ENCODE measurements at places on chromosomes 3 and 15.

DNA sequence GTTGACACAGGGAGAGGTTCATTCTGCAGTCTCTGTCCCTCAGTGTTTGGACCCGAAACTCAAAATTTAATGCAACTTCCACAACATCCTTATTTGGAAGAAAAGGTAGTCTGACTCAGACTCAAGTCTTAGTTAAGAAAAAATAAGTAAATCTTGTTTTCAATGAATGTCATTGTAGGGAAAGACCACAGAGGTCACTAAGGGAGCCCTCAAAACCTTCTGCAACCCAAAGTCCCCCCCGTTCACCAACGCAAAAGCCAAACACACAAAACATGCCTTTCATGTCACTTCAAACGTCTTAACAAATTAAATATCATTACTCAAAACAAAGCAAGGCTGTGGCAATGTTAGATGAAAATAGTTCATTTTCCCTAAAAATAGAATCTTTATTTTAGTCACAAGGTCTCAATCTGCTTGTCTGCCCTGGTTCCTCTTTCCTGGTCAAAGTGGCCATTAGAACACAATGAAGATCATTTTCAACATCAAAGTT lies 20.9 kb upstream of the SSUH2 start:
- no peak for DNase-seq

DNA sequence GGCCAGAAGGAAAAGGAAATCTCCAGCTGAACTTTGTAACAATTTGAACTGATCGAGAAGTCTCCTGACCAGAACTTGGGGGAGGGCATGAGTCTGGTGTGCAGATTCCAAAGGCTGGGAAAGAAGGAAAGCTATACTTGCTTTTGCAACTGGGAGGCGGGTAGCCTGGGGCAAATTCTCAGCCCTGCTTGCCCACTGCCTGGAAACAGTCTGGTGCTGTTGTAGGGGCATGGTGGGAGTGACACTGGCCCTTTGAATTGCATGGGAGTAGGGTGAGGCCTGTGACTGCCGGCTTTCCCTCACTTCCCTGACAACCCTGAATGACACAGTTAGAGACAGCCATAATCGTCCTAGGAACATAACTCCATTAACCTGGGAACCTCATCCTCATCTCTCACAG lies 114.0 kb upstream of the POU1F1 start:
- DNase-seq = no peak

- DNase-seq = no peak
These were observed 609.3 kb downstream of the IGSF11 start for GRCh38 chr3:118425272-118425837.

DNA sequence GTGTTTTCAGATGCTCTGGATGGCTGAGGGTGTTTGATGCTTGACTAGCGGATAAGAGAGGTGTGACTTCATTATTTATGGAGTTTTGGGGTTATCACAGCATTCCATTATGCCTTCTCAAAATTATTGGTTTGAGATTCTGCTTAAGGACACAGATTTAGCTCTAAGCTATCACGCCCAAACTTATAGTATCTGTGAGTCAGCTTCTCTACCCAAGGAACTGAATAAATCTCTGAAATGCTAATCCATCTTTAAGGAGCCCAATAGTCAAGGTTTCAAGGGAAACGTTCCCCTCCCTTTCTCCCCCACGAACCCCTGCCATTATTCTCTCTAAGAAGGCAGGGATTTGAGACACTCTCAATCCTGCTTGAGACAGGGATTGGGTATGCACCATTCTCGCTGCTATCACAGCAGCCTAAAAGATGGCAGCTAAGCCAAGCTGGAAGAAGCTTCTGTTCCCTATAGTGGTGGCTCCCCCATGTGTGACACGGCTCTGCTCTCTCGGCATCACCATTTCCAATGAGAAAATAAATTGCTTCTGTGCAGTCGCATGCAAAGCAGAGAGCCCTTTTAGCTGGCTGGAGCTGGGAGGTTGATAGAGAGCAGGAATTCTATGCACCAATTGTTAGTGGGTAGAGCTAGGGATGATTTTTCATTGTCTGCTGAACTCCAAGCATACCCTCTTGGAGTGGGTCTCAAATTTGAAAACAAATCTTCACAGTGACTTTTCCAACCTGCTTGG lies 151.1 kb downstream of the IL20RB start:
- DNase-seq = no peak

DNA sequence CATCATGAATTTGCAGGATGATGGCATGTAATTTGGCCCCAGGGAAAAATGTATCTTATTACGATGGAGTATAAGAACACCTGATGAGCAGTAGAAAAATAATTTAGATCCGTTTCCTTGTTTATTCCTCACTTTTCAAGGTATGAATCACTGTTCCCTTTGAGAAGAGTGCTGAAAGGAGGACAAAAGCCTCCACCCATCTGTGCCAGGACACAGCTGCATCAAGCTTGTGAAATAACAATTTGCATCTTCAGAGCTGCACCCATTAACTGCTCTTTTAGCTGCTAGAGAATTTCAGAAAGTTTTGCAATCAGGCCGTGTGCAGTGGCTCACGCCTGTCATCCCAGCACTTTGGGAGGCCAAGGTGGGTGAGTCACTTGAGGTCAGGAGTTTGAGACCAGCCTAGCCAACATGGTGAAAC lies 9.6 kb downstream of the CLDND1 start:
- DNase-seq = no peak

DNA sequence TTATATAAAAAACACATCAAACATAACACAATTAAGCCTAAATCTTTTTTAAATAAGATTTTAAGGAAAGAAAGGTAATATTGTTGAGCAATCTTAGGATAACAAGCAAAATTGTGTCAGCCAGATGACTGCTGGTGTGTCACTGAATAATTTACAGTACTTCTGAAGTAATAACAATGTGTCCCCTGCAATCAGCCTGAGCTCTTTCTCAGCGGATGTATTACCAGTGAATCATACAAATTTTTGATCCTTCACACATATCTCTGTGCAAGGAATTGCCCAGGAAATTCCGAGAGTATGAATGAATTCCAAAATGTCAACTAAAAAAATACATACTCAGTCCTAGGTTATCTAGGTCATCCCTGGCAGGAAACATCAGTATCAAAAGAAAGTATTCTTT lies 76.6 kb upstream of the PTX3 start:
- DNase-seq = no peak

GRCh38 chr3:124707656-124708062 lies 22.6 kb upstream of the UMPS start:
- no peak for DNase-seq

GRCh38 chr3:106013971-106014370 lies 145.2 kb upstream of the CBLB start:
- no peak for DNase-seq

GRCh38 chr15:43974852-43975251 lies 148.1 kb downstream of the WDR76 start:
- DNase-seq = no peak

DNA sequence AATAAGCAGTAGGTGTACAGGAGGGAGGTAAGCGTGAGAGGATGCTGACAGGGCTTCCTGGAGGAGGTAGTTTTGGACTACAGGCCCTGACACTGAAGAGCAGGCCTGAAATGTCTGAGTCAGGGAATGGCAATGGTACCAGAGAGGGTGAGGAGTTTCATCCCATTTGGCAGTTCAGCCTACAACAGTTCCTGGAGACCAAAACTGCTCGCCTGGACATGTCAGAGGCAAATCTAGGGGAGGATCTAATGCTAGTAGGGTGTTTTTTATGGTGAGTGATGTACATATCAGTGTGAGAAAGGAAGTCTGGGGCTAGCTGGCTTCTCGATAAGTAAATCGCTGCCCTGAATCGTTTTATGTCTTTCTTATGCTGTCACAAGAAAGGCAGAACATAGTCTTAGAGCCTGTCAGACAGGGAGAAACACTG lies 13.8 kb upstream of the TNFSF10 start:
- no peak for DNase-seq

- peak; percentile 45 for DNase-seq
These were observed 31.5 kb downstream of the MBNL1 start for GRCh38 chr3:152300029-152300731.

- no peak for DNase-seq
These were observed 100.1 kb upstream of the TSC22D2 start for GRCh38 chr3:150308037-150308319.

GRCh38 chr3:43932921-43933320 lies 242.2 kb downstream of the ABHD5 start:
- no peak for DNase-seq

GRCh38 chr3:99980606-99981005 lies 133.7 kb downstream of the FILIP1L start:
- DNase-seq = no peak

- no peak for DNase-seq
These were observed 32.8 kb downstream of the TPM1 start for GRCh38 chr15:63075015-63075983.

DNA sequence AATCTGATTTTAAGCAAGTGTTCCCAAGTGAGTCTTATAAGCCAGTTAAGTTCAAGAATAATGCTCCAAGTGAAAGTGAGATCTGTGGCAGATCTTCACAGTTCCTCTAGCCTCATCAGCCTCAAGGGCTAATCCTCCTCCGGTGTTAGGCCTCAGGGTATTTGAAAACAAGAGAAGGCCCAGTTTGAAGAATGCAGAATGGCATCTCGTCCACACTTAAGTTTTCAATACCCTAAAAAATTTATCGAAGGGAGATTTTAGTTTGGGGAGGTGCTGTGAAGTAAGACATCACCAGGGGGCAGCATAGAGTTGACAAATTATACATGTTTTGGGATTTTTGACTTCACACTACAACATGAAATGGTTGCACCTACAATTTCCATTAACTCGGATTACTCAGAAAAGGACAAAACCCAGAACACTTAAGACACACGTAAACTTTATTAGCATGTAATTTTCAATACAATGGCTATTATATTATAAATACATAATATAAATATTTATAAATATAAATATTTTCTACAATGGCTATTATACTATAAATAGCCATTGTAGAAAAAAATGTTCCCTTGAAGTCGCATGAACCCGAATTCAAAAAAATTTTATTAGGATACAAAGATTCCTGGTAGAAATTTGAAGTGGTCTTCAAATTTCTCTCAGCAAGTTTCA lies 2.3 kb upstream of the TMEM266 start:
- peak; percentile 34 for DNase-seq

- no peak for DNase-seq
These were observed 56.7 kb upstream of the DGKG start for GRCh38 chr3:186418671-186419145.

DNA sequence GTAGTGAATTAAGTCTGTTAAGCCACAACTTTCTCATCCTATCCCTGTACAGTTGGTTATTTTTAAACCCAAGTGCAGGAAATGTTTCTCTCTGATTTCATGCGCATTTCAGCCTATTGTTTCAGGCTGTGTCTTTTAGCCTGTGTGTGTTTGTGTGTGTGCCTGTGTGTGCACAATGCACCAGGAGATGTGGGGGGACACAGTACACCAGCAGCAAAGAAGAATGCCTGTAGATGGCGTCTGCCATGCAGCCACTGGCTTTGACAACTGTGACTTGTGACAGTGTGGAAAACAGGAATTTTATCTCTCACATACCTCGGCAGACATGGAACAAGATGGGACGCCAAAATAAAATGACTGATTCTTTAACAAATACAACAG lies 43.6 kb upstream of the PLXNA1 start:
- DNase-seq = no peak

DNA sequence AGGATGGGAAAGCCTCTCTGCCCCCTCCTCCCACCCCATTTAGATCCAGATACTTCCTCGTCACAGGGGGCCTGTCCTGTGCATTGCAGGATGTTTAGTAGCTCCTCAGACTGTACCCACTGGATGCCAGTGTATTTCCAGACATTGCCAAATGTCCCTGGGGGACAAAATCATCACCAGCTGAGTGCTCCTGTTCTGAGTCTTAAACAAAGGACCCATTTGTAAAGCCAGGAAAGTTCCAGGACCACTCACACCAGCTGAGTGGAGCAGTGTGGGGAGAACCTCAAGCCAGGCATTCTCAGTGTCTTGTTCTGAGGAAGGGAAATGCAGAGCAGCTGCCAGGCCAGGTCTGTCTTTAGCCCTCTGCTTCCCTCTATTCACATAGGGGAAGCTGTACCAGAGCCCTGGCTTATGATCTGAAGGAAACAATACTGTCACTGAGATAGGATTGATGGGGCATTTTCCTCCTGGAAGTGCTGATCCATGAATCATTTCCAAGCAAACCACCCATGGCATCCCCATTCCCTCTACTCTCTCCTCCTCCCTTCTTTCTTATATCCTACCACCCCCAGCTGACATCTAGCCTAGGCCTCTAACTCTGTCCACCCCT lies 67.4 kb upstream of the MEX3B start:
- no peak for DNase-seq

- no peak for DNase-seq
These were observed 54.2 kb downstream of the MSL2 start for GRCh38 chr3:136141891-136142290.

- DNase-seq = no peak
These were observed 146.1 kb downstream of the AQP9 start for GRCh38 chr15:58284293-58284692.

DNA sequence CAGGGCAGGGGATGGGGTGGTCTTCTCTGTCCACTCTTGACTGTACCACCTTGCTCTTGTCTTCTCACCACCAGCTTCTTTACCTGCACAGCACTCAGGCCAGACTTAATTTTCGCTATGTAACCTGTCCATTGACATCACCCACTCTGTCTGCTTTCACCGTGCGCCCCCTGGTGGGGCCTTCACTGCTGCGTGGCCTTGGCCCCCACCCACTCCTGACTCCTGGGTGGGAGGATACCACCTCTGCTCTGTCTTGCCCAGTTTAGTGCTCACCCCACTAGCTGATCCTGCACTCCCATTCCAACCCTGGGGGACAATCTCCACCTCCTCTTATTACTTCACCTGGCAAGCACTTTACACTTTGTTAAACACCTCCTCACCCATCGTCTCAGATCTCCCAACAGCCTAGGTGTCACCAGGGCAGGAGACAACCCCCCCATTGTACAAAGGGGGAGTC lies 17.7 kb downstream of the PTH1R start:
- DNase-seq = no peak

DNA sequence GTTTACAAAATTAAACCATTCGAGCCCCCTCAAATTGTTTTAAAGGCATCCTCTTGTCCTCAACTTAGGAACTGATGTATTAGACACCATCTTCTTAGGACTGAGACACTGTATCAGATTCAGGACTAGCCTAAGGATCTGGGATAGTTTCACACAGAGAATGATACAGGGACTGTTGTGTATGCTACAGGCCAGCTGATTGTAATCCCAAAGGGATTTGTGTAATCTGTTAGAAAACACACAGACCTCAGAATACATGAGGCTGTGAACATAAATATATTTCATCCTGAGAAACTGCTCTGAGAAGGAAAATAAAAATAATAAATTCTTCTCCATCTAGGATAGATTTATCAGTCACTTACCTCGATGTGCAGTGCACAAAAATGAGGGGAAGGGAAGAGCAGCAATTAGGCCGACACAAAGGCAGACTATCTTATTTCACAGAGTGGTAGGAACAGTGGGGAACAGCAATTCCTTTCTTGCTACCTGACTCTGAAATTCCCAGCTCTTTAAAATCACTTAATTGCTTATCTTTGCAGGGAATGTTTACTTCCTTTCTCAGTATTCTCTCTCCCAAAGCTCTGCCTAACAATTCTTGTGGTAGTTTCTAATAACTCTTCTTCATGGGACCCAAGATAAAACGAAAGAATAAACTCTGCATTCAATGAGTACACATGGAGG lies 322.5 kb downstream of the MAGI1 start:
- no peak for DNase-seq

GRCh38 chr15:63894662-63894949 lies 60.9 kb upstream of the HERC1 start:
- DNase-seq = no peak

- DNase-seq = no peak
These were observed 25.4 kb downstream of the SEMA7A start for GRCh38 chr15:74408385-74408784.
